ENCODE measurements at places on chromosomes 13 and 19.

DNA sequence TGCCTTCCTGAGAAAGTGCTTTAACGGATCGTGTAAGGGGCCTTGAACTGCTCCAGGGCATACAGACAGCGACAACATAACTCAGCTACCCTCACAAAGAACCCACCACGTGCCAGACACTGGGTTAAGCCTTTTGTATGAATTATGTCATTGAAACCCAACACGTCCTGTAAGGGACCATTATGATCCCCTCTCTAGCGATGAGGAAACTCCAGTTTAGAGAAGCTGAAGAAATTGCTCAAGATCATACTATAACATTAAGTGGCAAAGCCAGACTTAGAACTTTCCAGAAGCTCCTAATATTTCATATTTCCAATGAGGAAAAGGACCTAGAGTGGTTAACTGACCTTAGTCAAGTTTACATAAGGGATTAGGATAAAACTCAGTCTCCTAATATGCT, 57.0 kb upstream of the RAP2A start:
- DNase-seq: no peak

- no peak for DNase-seq
Observed at GRCh38 chr13:110209950-110210603, 96.9 kb downstream of the COL4A1 start.

DNA sequence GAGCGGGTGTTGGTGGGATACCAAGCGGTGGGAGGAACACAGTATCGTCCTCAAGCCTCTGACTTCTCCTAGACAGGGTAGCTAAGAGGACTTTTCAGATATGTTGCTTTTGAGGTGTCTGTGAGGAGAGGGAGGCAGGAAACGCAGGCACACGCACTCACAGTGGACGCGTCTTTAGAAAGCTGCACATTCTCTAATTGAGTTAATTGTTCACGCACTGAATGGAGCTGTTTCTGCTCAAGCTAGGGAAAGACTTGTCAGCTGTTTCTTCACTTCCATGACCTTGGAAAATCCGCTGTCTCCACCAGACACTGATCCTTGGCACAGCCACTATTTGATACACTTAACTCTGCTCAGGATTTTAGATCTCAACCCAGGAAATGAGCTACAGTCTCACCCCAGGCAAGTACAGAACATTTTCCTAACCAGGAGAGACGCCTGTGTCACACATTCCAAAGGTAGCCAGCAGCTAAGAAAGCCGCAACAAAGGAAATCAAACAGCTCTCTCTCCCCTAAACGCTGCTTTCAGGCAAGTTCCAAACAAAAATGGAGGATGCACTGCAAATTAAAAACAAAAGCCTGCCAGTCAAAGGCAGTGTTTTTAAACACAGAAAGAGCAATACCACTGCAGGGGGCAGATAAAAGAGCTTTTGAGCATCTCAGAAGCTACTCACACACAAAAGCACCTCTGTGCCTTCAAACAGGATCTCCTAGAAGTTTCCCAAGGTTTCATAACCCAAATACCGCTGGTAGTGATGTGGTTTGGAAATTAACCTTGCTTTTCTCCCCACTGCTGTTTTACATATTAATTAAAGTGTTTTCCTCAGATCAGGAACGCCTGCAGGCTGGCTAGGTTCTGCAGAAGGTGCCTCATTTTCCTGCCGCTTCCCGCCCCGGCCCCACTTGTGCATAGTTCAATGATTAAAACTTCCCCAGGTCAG, 57.3 kb downstream of the IRS2 start:
- DNase-seq: no peak

GRCh38 chr19:40228863-40229262, 2.4 kb upstream of the CCNP start:
- no peak for DNase-seq

- no peak for DNase-seq
Observed at GRCh38 chr13:72565893-72566292, 161.5 kb downstream of the MZT1 start.

GRCh38 chr19:12672744-12673143, 6.1 kb downstream of the WDR83 start:
- DNase-seq: no peak

DNA sequence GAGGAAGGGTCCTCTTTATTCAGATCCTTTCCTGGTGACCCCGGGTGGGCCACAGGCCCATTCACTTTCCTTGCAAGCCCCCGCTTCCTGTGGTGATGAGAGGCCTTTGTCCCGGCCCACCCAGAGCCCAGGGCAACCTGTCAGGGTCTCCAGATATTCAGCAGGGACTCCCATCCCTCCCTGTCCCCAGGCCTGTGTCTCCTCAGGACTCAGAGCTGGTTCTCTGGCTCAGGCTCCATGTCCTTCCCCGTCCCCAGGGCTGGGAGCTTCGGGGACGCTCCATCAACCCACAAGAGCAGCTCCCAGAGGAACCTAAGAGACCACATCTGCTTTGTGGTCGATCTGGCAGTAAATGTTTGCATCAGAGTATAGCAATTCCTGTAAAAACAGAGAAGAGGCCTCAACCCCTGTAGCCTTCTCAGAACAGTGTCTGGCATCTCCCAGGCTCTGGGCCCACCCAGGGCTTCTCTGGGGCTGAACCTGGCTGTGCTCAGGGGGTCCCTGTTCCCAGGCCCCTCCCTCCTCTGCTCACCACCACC, 7.8 kb downstream of the CEACAM4 start:
- DNase-seq: no peak

DNA sequence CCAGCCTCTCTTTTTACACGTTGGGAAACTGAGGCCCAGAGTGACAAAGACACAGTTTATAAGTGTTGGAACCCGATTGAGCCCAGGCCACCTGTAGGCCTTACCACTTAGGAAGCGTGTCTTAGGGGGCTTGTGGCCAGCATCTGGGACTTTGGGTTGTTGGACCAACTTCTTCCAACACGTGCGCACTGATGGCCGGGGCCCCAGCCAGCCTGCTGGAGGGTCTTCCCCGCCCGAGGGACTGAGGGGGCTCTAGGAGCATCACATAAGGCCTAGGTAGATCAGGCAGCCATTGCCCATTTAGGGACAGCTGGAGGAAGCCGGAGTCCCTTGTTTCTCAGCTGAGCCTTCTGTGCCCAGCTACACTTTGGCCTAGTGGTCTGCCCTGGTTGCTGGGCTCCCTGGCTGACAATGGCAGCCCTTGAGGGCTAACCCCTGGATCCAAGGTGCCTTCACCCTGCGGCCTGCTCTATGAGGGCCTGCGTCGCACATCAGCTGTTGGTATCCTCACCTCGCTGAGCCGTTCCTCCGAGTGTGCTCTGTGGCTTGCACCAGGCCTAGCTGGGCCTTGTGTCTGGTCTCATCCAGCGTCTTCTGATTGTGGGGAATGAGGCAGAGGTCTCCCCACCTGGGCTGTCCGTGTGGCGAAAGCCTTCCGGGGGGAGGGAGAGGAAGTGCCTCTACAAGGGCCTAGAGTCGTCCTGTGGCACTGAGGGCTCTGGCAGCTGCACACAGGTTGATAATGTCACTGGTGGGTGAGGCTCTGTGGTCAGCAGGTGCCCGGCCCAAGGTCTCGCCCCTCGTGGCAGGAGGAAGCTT, 1.2 kb downstream of the RAB11B start:
- DNase-seq: no peak

GRCh38 chr19:42117076-42117475, 15.2 kb downstream of the POU2F2 start:
- DNase-seq: no peak

- DNase-seq: no peak
Observed at GRCh38 chr19:45413497-45413896, 7.1 kb downstream of the POLR1G start.

GRCh38 chr19:2798733-2799132, 13.4 kb downstream of the THOP1 start:
- no peak for DNase-seq

GRCh38 chr19:37251308-37252229, 33.6 kb downstream of the ZNF383 start:
- DNase-seq: no peak

- DNase-seq: no peak
Observed at GRCh38 chr19:4095488-4095844, 28.5 kb downstream of the MAP2K2 start.

- no peak for DNase-seq
Observed at GRCh38 chr13:41312176-41312500, 1.1 kb downstream of the NAA16 start.

DNA sequence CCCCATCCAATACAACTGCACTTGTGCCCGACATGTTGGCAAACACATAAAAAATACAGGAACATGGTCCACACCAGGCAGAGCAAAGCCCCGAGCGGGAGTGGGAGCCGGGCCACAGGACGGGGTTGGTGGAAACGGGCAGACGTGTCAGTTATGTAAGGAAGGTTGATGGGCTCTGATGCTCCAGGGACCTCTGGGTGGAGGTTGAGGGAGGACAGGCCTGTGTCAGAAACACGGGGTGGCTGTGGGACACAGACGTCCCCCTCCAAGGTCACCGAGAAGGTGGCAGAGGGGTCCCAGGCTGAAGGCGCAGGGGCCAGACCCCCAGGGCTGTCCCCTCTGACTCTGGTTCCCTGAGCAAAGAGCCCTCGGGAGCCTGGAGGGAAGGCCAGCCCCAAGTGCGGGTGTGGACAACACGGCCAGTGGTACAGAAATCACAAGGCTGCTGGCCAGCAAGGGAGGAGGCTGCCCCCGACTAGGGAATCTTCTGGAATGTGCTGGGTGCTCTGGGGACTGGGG, 31.4 kb upstream of the C13orf46 start:
- DNase-seq: no peak

DNA sequence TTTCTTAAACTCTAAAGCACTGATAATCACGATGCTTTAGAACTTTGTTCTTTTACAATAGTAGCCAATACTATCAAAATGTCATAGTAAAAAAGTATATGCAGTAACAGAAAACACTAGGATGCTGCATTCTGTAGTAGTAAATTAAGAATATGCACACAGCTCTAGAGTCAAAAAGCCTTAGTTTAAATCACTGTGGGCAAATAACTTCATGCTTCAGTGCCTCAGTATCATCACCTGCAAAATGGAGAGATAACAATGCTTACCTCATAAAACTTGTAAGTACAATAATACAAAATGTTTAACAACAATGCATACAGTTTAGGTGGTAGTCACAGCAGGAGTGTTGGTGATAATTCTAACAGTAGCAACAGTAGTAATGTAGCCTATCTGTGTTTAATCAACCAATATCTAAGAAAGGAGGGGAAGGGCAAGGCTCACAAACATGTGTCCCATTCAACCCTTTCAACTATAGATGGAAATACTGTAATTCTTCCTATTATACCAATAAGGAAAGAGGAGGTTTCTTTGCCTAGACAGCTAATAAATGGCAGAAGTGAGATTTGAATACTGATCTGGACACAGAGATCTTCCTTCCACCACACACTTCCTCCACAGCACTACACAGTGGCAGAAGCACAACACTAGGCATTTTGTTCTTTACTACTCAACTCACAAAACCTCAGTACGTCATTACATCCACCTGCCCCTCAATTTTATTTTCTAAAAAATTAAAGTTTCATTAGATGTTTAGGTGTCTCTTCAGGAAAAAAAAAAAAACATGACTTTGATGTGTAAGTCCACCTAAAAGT, 4.6 kb downstream of the RBM26 start:
- no peak for DNase-seq

DNA sequence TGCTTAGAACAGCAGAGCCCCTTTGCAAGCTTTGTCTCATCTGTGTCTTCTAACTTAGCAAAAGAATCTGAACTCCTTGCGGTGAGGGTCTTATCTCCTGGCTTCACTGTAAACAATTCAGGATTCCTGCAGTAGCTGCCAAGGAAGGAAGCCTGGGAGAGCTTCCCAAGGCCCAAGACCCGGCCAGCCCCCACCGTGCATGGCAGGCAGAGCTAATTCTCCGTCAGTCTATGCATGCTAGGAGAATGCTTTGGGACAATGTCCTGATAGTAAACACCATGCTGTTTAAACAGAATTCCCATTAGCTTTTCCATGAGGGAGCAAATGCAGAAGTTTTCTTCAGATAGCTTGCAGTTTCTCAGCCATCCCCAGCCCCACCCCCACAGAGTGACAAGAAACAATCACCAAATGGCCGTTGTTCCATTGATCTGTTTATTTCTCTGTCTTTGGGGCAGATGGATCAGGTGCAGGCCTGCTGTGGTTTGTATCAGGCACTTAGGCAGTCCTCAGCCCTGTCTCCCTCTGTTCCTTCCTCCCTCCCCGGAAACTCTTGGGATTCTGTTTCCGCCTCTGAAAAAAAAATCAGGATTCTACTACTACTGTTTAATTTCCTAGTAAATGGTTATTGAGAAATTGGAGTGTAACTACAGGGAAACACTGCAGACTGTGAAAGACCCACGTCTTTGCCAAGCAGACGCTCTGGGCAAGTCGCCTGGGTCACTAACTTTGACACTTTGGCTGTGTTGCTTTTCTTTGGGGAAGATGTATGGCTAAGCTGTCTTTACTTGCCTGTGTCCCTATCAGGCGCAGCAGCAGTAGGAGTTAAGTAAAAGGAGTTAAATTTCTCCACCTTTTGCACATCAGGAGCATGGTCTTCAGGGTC, 40.7 kb upstream of the SPATA13 start:
- no peak for DNase-seq

DNA sequence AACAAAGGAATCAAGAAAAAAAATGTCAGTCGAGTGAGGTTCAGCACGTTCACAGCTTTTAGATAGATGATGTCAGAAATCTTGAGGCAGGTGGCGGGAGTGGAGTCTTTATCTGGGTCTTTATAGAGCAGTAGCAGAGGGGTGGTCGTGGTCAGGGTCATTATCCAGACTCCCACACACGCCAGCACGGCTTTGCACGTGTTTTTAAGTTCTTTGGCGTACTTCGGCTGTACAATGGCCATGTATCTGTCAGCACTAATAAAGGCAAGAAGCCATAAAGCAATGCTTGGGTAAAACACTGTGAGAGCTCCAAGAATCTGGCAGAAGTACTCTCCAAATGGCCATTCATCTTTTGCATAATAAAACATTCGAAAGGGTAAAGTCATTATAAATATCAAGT, 2.9 kb downstream of the GPR18 start:
- DNase-seq: no peak

GRCh38 chr13:27793507-27794367, 1.5 kb downstream of the GSX1 start:
- no peak for DNase-seq

DNA sequence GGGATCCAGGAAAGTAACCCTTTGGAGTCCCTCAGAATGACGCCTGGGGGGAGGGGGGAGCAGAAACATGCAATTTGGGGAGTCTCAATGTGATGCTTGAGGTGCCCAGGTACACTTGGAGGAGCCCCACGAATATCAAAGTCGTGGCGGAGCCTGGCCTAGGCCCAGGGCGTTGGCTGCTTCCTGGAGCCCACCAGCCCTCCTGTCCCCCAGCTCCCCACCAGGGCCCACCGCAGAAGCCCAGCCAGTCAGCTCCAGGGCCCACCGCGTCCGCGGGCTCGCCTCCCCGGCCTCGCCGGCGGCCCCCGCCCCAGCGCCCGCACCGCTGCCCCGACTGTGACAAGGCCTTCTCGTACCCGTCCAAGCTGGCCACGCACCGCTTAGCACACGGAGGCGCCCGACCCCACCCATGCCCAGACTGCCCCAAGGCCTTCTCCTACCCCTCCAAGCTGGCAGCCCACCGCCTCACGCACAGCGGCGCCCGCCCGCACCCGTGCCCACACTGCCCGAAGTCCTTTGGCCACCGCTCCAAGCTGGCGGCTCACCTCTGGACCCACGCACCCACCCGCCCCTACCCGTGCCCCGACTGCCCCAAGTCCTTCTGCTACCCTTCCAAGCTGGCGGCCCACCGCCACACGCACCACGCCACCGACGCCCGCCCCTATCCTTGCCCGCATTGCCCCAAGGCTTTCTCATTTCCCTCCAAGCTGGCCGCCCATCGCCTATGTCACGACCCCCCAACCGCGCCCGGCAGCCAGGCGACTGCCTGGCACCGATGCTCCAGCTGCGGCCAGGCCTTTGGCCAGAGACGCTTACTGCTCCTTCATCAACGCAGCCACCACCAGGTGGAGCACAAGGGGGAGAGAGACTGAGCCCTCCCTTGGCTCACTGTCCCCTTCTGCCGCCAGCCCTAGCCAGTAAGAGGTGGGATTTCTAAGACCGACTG, 2.1 kb downstream of the ZNF575 start:
- no peak for DNase-seq

All from stimulated activated CD4-positive, alpha-beta T cell treated with anti-CD3 and anti-CD28 coated beads, TNF-alpha, amount 100 ng/mL, for 4 hours (primary cell).